ENCODE measurements at places on chromosomes 16 and 17.

GRCh38 chr16:79283578-79283977 is 317.0 kb downstream of the MAF start:
- peak; percentile 23 for DNase-seq

- DNase-seq = no peak
Measured at GRCh38 chr17:27430882-27431491, 25.3 kb upstream of the KSR1 start.

DNA sequence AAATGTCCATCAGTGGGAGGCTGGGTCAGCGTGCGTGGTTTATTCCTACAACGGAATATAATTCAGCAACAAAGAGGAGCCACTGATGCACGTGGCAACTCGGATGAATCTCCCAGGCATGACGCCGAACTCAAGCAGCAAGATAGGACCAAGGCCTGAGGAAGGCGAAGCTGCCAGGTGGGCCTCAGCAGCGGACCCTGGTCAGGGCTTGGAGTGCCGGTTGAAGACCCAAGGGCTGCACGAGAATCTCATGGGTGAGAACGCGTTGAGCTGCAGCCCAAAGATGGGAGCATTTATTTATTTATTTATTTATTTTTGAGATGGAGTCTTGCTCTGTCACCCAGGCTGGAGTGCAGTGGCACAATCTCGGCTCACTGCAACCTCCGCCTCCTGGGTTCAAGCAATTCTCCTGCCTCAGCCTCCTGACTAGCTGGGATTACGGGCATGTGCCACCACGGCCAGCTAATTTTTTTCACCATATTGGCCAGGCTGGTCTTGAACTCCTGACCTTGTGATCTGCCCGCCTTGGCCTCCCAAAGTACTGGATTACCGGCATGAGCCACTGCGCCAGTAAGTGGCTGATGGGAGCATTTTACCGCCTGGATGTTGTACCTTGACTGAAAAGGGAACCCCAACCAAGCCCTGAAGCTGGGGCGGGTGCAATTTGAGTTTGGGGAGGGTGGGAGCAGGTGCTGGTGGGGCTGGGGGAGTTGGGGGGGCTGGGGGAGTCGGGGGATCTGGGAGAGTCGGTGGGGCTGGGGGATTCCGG is 18.1 kb upstream of the BAHCC1 start:
- no peak for DNase-seq

- no peak for DNase-seq
Measured at GRCh38 chr17:3026856-3027751, 36.3 kb downstream of the OR1D5 start.

- DNase-seq = no peak
Measured at GRCh38 chr17:2263183-2264066, 40.2 kb downstream of the SMG6 start.

GRCh38 chr16:15974057-15974456 is 24.6 kb downstream of the ABCC1 start:
- no peak for DNase-seq

DNA sequence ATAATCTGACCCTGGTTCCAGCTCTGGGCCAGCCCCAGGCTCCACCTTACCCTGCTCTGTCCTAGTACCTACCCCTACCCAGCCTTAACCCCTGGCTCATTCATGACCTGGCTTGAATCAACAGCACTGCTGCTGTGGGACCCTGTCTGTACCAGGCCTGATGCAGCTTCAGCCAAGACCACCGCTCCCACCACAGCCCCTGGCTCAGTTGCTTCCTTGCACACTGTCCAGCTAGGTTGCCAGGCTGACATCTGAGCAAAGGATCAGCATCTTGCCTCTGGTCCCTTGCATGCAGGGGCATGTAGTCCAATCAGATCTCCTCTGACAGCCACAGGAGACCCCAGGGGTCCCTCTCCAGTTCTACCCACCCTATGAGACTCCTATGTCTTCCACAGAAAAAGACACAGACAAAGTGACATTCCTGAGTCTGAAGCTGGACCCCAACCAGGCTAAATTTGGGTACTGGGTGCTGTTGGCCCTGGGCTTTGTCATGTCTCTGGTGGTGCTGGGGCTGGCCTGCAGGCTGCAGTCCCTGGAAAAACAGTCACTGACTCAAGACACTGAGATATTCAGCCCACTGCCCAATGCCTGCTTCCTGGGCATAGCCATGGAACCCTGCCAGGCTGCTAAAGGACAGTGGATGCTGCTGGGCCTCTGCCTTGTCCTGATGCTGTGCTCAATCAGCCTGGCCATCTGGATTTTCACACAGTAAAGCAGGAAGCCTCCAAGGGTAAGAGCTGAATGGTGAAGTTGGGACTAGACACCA is 3.9 kb upstream of the KCNH6 start:
- no peak for DNase-seq

- DNase-seq = no peak
Measured at GRCh38 chr17:38597375-38597774, 8.4 kb downstream of the SRCIN1 start.

DNA sequence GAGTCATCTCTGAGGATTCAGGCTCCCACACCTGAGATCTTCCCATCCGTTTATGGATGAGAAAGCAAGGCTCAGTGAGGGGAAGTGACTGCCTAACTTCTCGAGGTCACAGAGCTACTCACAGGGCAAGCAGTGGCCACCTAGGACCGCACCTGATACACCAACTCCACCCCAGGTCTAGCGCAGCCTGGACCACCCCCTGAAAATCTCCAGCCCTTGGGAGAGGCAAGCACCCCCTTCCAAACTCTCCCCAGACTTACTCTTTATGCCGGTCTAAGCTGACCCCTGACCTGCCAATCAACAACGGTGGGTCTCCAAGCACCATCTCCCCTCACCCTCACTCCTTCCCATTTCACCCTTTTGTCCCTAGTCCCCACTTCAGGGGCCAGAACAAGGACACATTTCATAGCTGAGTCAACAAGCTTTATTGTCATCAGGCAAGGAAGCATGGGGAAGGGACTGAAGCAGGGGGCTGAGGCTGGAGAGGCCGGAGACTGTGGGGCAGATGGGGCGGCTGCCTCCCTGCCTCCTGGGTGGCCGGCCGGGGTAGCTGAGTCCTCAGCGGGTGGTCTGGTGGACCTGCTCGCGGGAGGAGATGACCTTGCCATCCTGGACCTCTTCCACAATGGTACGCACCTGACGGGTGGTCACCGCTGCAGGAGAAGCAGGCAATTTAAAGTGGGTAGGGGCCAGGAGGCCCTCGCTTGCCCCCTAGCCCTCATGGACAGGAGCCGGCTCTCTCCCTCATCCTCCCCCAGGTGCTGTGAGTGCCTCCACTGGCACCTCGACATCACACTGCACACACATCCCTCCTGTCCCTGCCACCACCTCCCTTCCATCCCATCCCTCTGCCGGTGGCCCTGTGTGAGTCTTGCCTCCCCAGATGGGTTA is 5.1 kb downstream of the KRT17 start:
- no peak for DNase-seq

GRCh38 chr17:41520821-41521521 is 2.3 kb upstream of the KRT15 start:
- DNase-seq = no peak

- DNase-seq = no peak
Measured at GRCh38 chr17:55238931-55239297, 25.8 kb upstream of the HLF start.

- no peak for DNase-seq
Measured at GRCh38 chr16:87690911-87691685, 74.7 kb downstream of the KLHDC4 start.

- DNase-seq = no peak
Measured at GRCh38 chr16:82071421-82071820, 36.4 kb downstream of the HSD17B2 start.

GRCh38 chr16:57225978-57226377 is 19.1 kb upstream of the ARL2BP start:
- DNase-seq = no peak

DNA sequence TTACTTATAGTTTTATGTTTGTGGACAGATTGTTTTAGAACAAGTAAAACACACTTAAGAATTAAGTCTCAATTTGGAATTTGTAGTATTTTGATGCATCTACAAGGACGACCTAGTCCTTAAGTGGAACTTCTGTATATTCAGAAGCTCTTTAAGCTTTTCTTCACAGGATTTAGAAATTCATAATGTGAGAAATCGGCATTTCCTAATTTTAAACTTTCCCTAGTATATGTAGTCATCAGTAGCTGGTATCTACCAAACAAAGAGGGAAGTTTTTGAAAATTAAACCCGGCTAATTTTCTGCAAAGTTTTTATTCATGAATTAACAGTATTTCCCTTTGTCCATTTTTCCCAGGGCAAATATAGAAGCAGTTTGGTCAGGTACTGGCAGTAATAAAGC is 203.6 kb downstream of the CDRT15L2 start:
- no peak for DNase-seq

- DNase-seq = no peak
Measured at GRCh38 chr17:65926599-65926998, 265.3 kb downstream of the CEP112 start.

- DNase-seq = no peak
Measured at GRCh38 chr16:3974751-3975150, 94.2 kb upstream of the CREBBP start.

GRCh38 chr16:10667239-10667638 is 27.5 kb downstream of the TEKT5 start:
- DNase-seq = no peak

DNA sequence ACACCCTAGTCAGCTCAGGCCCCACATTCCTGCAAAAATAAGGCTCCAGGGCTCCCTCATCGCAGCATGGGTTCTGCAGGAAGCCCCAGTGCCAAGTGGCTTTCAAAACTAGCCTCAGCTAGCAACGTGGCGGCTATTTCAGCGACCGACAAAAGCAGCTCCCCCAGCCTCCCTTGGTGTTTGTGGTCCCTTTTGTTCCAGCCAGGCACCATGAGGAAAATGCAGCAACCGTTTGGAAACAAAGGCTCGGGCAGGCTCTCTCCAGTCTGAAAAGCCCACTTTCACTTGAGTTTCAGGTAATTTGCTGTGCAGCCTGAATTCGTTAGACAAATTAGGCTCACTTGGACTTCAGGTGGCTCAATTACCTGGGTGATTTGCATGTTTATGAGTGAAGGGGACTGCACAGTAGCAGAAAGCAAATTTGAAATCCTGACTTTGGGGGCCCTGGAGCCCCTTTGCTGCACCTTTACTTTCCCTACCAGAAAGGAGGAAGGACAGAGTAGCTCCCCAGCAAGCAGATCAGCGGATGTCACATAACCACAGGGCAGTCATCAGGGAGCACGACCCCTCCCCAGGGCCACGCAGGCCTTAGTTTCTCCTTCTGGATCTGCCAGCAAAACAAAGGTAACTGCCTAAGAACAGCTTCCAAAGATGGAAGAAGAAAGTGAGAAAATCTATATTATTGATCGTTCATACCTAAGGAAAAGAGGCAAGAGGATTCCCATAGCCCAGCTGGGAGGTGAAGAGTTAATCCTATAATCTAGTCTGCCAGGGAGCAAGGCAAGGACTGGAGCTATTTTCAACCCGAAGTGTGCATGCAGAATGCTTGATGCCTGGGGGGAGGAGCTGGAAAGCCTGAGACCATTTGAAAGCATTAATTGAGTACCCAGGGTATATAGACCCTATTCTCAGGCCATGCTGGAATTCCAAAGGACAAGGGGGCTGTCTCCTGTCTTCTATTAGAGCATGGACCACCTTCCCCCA is 143.1 kb upstream of the SDK2 start:
- DNase-seq = no peak

DNA sequence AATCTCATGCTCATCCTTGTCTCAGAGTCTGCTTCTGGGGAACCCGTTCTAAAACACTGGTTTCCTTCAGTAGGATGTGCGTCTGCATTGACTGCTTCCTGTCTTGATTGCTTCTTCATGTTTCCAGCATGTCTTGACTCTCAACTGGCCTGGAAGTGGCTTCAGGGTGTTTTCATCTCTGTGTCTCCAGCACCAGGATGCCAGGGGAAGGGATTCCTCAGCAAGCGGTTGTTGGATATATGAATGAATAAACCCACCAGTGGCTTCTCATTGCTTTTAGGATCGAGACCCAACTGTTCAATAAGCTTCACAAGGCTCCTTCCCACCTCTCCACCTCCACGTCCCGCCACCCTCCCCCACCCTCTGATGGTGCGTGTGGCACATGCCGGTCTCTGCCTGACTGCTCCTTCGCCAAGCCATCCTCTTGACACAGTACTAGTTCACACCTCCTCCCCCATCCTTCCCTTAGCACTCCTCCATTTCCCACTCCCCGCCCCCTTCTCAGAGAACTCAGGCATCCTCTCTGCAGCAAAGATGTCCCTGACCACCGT is 14.1 kb upstream of the TNS4 start:
- peak; percentile 29 for DNase-seq

DNA sequence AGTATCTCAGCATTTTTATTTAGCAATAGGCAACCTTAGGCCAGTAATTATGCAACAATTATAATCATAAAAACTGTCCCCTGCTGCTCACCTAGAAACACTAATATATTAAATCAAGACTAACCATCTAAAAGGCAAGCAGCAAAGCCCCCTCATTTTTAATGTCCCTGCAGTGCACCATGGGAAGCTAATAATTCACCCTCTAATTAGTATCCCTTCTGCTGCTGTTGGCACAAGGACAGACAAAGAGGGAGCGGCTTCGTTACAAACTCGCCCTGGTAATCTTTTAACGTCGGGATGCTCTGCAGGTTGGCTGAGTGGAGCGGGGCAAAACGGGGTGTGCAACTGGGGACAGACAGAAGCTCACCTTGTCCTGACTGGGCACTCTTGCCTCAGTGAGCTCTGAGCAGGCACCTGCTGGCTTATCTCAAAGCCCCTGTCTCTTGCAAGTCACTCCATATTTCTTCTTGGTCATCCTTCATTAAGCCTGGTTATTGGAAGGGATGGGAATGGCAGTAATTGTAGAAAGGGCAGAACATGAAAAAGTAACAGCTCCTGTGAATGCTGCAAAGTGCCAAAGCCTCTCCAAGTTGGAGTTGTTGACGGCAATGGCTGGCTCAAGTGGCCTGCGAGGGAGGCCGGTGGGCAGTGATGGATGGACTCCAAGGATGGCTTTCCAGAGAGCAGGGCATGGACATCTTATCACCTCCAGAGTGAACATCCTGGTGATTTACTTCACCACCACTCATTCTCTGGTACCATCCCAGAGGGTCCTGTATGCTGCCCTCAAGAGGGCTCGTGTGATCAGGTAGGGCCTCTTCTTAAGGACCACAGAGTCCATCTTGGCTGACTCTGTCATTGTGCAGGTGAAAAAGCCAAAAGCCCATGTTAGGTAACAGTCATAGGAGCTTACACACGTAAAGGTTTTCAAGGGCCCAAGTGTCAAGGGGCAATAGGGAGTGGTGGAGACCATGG is 219.6 kb upstream of the N4BP1 start:
- DNase-seq = no peak

GRCh38 chr16:28107232-28107631 is 43.7 kb upstream of the GSG1L start:
- no peak for DNase-seq

GRCh38 chr16:7330709-7331108 is 1.9 kb upstream of the RBFOX1 start:
- DNase-seq = no peak

Measured in stimulated activated naive CD4-positive, alpha-beta T cell treated with Interleukin-2 at 50 U/mL for 16 hours (primary cell).